ENCODE measurements at places on chromosomes 4 and X.

GRCh38 chr4:1718095-1718850 lies 2.9 kb downstream of the TMEM129 start:
- DNase-seq, result no peak

GRCh38 chr4:102172341-102172740 lies 172.9 kb downstream of the SLC39A8 start:
- no peak for DNase-seq

DNA sequence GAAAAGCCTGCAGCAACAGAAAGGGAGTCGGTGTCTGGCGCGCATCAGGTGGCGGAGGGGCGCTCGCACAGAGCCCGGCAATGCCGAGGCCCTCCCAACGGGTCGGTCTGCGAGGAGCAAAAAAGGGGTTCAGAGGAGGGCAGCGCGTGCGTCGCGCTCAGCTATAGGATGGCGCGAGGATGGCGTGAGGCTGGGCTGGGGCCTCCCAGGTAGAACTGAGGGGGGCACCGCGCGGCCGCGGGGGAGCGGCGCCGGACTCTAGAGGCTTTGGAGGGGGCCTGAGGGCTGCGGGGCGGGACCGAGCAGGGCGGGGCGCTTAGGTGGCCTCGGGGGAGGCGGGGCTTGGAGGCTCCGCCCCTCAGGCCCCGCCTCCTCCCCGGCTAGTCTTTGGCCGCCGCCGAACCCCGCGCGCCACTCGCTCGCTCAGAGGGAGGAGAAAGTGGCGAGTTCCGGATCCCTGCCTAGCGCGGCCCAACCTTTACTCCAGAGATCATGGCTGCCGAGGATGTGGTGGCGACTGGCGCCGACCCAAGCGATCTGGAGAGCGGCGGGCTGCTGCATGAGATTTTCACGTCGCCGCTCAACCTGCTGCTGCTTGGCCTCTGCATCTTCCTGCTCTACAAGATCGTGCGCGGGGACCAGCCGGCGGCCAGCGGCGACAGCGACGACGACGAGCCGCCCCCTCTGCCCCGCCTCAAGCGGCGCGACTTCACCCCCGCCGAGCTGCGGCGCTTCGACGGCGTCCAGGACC lies at the start of gene PGRMC1:
TSS of gene PGRMC1 (plus strand) at position 414 of the 751 bp plus-strand sequence. CDS start at position 493, 79 bp downstream.
- DNase-seq, result no peak

- no peak for DNase-seq
Observed at GRCh38 chr4:134144337-134144736, 57.3 kb downstream of the PABPC4L start.

DNA sequence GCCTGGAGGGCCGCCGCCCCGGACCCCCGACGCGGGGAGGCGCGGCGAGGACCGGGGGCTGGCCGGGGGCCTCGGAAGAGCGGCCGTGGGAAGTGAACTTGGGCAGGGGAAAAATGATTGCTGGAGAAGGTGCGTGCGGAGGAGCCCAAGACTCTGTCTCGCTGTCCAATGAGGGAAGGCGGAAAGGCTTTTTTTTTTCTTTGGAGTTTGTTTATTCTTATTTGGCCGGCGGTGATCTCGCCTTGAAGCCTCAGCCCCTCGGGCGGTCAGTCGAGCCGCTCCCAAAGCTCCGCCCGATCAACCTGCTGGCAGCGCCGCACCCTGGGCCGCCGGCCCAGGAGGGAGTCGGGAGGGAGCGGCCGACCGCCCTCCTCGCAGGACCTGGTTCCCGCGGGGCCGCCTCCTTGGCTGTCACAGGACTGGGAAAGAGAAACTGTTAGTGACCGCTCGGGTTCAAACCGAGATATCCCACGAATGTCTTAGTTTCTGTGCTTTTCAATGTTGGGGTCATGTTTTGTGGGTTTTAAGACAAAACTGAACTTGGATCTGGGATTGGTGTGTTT lies 2.5 kb downstream of the CPEB2 start:
- no peak for DNase-seq

GRCh38 chrX:11450354-11450753 lies 157.1 kb downstream of the AMELX start:
- DNase-seq, result no peak

DNA sequence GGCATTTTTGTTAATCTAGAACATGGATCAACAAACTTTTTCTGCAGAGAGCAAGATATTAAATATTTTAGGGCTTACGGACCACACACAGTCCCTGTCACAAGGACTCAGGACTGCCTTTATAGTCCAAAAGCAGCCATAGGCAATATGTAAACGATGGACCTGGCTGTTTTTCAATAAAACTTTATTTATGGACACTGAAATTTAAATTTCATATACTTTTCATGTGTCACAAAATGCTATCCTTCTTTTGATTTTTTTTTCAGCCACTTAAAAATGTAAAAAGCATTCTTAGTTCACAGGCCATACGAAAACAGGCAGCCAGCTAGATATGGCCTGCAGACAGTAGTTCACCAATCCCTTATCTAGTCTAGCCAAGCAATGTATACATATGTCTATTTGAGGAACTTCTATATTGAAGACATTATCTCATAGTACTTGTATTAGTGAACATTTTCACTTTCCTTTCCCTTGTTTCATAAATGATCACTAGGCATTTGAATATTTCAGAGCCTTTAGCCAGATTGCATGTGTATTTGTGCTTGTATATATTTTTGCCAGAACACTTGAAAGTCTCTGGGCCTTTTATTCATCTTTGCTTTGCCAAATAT lies 350.9 kb downstream of the RPA4 start:
- DNase-seq, result no peak

DNA sequence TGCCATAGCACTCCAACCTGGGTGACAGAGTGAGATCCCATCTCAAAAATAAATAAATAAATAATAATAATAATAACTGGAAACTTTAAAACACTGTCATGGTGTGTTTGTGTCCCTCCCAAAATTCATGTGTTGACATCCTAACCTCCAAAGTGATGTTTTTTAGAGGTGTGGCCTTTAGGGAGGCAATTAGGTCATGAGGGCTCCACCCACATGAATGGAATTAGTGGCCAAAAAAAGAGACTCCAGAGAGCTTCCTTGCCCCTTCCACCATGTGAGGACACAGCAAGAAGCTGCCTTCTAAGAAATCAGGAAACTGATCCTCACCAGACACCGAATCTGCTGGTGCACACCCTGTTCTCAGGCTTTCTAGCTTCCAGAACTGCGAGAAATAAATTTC lies 23.8 kb upstream of the RAPGEF2 start:
- no peak for DNase-seq

- no peak for DNase-seq
Observed at GRCh38 chr4:122662701-122663100, 41.8 kb upstream of the IL21 start.

DNA sequence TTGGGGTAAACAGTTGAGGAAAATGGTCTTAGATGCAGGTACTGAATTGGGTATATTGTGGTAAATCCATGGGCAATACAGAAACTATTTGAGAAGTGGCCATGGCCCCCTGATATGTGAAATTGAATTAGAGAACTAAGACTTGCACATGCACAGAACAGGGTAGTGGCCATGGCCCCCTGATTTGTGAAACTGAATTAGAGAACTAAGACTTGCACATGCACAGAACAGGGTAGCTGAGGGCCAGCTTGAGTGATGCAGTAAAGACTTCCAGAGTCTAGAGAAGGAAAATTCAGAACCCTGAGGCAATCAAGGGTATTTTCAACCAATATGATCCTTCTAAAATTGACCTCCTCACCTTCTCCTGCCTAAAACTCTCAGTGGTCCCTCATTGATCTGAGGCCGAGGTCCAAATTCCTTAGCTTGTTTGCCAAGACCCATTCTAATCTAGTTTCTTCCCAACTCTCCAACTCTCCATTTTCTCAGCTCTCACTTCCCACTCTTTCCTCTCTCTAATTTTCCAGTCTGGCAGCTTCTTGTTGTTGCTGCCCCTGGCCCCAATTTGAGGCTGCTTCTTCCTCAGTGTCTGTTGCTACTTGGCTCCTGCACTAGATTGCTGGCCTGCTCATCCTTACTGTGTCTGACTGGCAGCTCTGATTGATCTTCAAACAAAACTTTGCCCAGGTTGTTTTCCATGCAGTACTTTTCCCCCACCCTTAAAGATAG lies 72.4 kb downstream of the FRAS1 start:
- DNase-seq, result no peak

DNA sequence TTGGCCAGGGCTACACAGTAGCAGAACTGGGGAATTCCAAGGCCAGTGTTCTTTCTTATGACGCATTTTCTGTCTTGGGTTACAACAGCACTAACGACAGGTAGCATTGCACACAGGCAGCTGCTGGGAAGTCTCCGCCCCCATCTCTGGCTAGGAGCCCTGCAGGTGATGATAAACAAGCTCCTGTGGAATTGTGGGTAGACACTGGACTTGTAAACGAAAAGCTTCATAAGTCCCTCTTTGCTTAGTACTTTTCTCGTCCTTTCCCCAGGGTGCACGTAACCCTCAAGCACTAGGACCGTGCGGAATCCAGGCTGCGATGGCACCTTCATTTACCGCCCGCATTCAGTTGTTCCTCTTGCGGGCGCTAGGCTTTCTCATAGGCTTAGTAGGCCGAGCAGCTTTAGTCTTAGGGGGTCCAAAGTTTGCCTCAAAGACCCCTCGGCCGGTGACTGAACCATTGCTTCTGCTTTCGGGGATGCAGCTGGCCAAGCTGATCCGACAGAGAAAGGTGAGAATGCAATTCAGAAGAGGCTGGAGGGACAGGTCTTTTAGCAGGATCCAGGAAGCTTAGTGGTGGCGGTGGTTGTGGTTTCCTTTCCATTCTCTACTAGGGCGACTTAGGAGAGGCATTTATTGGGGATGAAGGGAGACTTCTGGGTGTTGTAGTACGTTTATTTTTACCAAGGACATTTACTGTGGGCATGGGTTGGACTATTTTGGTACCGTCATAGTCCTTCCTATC lies at the start of gene FAAH2:
TSS of gene FAAH2 (plus strand) at position 200 of the 745 bp plus-strand sequence. CDS start at position 320, 120 bp downstream.
- no peak for DNase-seq

GRCh38 chrX:24482823-24483415 lies 17.8 kb downstream of the PDK3 start:
- no peak for DNase-seq

- no peak for DNase-seq
Observed at GRCh38 chr4:82599336-82599735, 37.5 kb upstream of the TMEM150C start.

- no peak for DNase-seq
Observed at GRCh38 chr4:127548990-127549925, 83.5 kb upstream of the INTU start.

DNA sequence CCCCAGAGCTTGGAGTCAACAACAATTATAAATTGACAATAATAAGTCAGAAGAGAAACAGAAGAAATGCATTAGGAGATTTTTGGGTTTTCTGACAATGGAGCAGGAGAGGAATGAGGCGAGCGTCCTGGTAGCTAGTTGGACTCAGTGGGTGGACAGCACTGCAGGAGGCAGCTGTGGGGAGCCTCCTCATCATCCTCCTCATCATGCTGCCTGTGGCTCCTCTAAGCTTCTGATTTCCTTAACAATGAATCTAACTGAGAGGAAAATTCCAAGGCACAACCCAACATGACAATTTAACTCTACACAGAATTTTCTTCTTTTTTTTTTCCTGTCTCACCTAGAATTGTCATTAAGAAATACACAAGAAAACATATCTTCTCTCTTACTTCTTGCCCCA lies 357.1 kb upstream of the NOCT start:
- DNase-seq, result no peak

GRCh38 chr4:2074588-2074987 lies 15.5 kb downstream of the NAT8L start:
- no peak for DNase-seq

GRCh38 chr4:133154725-133155124 lies 5.6 kb downstream of the PCDH10 start:
- no peak for DNase-seq

- DNase-seq, result no peak
Observed at GRCh38 chr4:168830777-168831512, 179.1 kb downstream of the CBR4 start.

DNA sequence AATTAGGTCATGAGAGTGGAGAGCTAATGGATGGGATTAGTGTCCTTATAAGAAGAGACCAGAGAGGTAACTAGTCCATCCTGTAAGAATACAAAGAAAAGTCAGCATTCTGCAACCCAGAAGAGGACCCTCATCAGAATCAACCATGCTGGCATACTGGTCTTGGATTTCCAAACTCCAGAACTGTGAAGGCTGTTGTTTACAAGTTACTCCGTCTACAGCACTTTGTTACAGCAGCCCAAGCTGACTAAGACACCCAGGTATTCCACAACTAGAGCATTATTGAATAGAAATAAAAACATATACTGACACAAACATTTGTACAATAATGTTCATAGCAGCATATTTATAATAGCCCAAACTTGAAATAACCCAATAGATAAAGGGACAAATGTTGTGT lies 9.2 kb downstream of the TMEM156 start:
- no peak for DNase-seq

- no peak for DNase-seq
Observed at GRCh38 chrX:154486396-154487207, at the start of gene UBL4A. Gene UBL4A, minus strand, starts transcription at chrX:154486615. Its CDS starts 31 bp downstream, at chrX:154486584.

- DNase-seq, result no peak
Observed at GRCh38 chr4:23750125-23750524, 139.7 kb downstream of the PPARGC1A start.

GRCh38 chrX:23103546-23103945 lies 103.8 kb downstream of the DDX53 start:
- no peak for DNase-seq

GRCh38 chr4:74583089-74583700 lies 138.3 kb downstream of the AREG start:
- DNase-seq, result no peak

- DNase-seq, result no peak
Observed at GRCh38 chr4:99144587-99144986, 490 bp upstream of the ADH4 start.

GRCh38 chr4:176838601-176839433 lies 46.1 kb upstream of the VEGFC start:
- no peak for DNase-seq

DNA sequence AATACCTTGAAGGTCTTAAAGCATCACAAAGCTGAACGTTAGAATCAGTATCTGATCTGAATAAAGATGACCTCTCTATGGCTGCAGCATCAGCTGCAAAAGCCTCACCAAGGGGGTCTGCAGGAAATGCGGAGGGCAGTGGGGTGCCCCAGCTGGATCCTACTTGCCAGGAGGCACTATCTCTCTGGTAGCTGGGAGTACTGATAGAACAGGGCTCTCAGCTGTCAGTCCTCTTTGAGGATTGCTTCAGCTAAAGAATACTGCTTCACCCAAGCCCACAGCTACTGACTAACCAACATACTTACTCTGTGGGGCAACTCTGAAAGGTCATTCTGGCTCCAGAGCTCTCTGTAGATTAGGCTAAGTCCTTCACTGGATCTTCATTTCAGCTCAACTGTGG lies 112.5 kb upstream of the ZFP42 start:
- DNase-seq, result no peak

- DNase-seq, result no peak
Observed at GRCh38 chrX:1824855-1825254, 210.0 kb downstream of the ASMT start.

Data from SIG-M5 (cell line).